Activated effector memory CD4-positive, alpha-beta T cell treated with Interleukin-2 at 50 U/mL for 16 hours (primary cell): ENCODE measurements at places on chromosomes 1 and 21.

DNA sequence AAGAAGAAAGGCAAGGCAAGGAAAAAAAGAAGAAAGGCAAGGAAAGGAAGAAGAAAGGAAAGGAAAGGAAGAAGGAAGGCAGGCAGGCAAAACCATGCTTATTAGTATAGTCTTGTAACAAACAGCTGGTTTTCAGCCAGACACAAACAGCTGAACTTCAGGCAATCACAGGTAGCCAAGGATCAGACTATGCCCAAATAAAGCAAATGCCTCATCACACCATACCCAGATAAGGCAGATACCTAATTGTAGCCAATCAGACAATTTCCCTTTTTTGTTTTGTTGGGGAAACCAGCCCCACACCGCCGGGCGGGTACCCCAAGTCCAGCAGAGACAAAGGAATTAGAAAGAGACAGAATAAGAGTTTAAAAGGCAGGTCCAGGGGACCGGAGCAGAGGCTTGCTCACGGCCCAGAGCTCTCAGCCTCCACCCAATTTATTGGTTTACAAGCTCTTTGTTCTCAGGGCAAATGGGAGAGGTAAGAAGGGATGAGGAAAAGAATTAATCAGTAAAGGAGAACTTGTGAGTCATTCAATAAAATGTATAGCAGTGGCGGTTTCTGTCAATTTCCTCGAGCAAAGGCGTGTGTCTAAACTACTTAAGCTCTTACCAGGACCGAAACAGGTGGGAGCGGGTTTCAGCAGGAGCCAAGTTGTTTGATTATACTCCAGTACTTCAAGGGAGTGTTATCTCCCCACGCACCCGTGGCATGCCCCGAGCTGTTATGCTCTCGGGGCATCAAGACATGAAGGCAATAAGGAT lies 886.8 kb downstream of the KCNT2 start:
- no peak for DNase-seq

GRCh38 chr1:176033881-176034280 lies 173.2 kb downstream of the COP1 start:
- no peak for DNase-seq

GRCh38 chr1:68218490-68218889 lies 13.8 kb downstream of the WLS start:
- DNase-seq, result no peak

DNA sequence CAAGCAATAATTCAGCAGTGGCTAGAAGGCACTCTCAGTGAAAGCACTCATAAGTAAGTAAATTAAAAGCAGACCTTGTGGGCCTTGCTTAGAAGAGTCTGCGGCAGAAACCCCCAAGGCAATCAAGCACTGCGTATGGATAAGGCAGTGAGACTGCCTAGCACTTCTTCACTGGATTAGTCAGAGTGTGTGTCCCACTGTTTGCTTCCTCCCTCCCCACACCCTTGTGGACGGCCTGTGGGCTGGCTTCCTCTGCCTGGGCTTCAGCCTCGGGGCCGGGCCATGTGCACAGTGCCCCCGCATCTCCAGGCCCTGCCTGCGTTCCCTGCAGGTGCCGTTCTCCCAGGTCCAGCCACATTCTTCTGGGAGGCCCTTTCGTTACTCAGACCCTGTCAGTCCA lies 23.8 kb downstream of the AGT start:
- no peak for DNase-seq

DNA sequence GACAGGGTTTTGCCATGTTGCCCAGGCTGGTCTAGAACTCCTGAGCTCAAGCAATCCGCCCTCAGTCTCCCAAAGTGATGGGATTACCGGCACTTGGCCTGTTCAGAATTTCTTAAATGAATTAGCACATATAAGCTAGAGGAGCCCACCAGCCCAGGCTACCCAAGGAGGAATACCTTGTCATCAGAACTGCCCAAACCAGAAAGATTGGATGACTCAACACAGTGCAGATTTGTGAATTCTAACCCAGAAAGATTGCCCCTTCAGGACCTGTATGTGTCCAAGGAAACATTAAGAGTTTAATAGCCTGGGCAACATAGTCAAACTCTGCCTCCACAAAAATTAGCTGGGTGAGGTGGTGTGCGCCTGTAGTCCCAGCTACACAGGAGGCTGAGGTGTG lies 14.0 kb upstream of the LIN9 start:
- DNase-seq, result no peak

DNA sequence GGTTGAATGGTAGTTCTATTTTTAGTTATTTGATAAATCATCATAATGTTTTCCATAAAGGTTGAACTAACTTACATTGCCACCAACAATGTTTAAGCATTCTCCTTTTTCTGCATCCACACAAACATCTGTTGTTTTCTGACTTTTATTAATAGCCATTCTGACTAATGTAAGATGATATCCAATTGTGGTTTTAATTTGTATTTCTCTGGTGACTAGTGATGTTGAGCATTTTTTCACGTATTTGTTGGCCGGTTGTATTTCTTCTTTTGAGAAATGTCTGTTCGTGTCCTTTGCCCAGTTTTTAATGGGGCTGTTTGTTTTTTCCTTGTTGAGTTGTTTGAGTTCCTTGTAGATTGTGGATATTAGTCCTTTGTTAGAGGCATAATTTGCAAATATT lies 24.6 kb upstream of the SLC35F3 start:
- no peak for DNase-seq

DNA sequence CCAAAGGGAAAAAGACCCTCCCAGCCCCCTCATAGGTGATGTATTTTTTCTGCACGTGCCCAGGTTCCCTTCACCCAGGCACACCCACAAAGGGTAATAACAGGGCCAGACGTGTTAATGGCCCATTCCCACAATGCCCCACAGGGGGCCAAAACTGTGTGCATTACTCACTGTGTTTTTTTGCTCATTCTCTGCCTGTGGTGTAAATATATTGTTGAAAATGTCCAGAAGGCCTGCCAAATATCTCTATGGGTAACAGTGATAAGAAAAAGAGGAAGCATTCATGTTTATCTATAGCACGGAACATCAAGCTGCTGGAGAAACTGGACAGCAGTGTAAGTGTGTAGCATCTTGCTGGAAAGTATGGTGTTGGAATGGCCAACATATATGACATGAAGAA lies 21.9 kb downstream of the RHEX start:
- no peak for DNase-seq

- DNase-seq, result no peak
Measured at GRCh38 chr1:15173863-15174614, 20.5 kb downstream of the TMEM51 start.

DNA sequence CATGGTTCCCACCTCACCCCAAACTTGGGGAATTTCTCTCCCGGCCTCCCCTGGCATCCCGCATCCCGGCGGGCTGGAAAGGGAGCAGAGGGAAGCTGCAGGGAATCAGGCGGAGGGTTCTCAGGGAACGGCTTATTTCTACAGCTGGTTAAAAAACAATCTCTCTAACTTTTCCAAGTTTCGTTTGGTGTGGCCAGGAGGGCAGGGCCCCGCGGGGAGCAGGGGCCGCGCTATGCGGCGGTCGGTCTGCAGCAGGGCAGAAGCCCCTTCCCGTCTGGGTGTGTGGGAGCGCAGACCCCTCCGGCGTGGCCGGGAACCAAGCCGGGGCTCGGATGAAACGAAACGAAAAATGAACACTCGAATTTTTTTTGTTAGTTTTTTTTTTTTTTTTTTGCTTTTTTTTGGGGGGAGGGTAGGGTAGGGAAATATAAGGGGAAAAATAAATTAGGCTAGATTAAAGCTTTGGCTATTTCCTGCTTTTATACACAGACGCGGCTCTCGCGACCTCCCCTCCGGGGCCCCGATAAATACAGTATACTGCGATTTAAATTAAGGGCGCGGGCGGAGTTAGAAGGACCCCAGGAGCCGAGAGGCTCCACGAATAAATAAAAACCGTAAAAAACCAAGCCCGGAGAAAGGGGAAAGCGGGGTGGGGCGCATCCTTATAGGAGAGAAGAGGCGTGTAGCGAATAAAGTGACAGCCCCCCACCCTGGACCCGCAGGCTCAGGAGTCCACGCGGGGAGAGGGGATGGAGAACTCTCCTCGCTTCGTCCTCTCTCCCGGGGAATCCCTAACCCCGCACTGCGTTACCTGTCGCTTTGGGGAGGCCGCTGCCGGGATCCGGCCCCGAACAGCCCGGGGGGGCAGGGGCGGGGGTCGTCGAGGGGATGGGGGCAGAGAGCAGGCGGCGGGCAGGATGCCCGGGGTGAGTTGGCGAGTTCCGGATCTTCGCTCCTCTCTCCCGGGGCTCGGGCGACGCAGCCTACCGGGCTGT lies 2.1 kb downstream of the POU3F1 start:
- no peak for DNase-seq

- DNase-seq, result no peak
Measured at GRCh38 chr1:119988306-119989062, 81.0 kb downstream of the NOTCH2 start.

- DNase-seq, result no peak
Measured at GRCh38 chr1:72253132-72253531, 29.2 kb downstream of the NEGR1 start.

- no peak for DNase-seq
Measured at GRCh38 chr1:207218512-207219362, 102.7 kb upstream of the CD55 start.

DNA sequence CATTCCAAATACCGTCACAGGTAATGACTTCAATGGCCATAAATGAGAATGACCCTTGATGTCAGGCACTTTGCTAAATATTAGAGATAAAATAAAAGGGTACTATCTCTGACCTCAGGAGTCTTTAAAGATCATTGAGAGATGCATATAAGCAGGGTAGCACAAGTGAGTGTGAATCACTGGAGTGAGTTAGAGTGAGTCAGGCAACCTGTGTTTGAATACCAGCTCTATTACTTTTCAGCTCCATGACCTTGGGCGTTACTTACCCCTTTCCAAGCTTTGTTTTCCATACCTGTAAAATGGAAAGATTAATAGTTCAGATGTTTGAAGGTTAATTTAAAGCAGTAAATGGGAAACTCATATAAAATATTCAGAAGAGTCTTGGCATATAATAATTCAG lies 1058.0 kb upstream of the ADGRL4 start:
- no peak for DNase-seq

- DNase-seq, result no peak
Measured at GRCh38 chr1:174023440-174023839, 1.3 kb upstream of the RC3H1 start.

- DNase-seq, result no peak
Measured at GRCh38 chr1:205961405-205961804, 18.1 kb upstream of the SLC26A9 start.

DNA sequence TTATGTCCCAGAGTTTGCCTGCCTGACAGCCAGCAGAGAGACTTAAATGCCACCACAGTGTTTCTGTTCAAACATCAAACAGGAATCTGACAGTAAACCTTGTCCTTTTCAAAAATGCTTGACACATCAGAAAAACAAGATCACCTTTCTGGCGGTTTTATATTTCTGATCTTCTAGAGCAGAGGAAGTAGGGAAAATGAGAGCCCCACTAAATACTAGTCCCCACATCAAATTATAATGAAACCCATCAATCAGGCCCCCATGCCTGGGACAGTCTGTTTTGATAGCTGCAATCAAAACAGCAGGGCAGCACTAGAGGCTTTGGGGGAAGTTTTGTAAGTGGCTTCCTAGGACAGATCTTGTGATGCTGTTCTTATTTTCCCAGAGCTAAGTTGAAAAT lies 129.3 kb downstream of the CNIH3 start:
- DNase-seq, result no peak

- DNase-seq, result no peak
Measured at GRCh38 chr1:34619256-34619655, 135.6 kb upstream of the GJB5 start.

- no peak for DNase-seq
Measured at GRCh38 chr1:163747261-163747660, 425.5 kb downstream of the NUF2 start.

DNA sequence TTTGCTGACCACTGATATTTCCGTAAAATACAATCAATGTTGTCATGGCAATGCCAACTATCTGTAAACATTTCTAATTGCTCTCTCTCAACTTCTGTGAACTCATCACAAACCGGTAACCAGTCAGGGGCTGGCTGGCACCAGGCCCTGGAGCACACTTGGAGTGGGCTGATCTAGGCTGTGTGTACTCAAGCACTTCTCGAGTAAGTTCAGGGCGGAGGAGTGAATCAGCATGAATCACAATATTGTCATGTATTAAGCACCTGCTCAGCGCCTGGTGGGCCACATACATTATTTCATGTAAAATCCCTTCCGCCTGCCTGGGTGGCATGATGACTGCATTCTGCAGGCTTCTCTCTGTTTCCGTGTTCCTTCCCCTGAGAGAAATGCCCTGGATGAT lies 212.4 kb downstream of the FOXD2 start:
- DNase-seq, result no peak

DNA sequence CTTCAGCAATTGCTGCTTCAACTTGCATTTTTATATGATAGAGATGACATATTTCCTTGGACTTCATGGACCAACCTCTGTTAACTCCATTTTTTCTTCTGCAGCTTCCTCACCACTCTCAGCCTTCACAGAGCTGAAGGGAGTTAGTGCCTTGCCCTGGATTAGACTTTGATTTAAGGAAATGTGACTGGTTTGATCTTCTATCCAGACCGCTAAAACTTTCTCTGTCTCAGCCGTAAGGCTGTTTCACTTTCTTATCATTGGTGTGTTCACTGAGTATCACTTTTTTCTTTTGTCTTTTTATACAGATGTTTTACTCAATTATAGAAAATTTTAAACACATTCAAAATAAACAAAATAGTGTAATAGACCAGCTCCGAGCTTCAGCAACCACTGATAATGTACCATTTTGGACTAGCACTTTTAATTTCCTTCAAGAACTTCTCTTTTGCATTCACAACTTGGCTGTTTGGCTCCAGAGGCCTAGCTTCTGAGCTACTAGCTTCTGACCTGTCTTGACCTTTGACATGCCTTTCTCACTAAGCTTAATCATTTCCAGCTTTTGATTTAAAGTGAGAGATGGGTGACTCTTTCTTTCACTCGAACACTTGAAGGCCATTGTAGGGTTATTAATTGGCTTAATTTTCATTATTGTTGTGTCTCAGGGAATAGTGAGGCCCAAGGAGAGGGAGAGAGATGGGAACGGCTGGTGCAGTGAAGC lies 9.3 kb downstream of the NEK7 start:
- DNase-seq, result no peak

DNA sequence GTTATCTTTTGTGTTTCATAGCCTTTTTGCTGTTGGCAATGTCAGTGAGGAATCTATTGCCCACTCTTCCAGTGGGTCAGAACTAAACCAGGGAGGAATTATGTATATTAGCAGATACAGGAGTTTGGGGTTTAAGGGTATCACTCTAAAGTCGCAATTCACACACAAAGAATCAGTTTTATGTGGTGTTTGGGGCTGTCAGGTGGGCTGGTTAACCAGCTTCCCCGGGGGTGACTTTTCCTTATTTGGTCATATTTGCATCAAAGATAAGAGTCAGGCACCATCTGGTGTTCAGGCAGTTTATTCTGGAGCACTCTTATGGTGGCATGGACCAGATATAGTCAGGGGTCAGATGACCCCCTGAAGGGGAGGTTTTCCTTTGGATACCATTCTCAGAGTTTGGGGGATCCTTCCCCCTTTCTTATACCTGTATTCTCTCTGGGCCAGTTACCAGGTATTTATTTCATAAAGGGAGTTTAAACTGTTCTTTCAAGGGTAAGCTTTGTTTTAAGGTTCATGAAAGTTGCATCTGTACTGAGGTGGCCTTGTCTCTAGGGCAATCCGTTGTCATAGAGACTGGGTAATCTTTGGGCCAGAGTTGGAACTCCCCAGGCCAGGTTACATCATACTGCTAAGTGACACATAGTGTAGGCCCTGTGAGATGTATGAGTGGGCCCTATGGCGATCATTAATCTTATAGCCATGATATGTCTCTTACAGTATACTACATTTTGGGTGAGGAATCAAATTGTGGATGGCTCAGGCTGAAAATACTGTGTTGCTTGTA lies 148.2 kb downstream of the RWDD3 start:
- DNase-seq, result no peak

GRCh38 chr1:67193704-67194103 lies 27.4 kb downstream of the IL23R start:
- no peak for DNase-seq
